ENCODE measurements at places on chromosomes 4 and X. TPM values are rescaled to one million over a fixed set of nuclear protein-coding genes. Genes with fewer than 3 reads are reported as not detected.

CENPU gene
- 45.6 TPM for total RNA-seq

TMEM33 gene
- total RNA-seq = 78.4 TPM

ASMT gene
- total RNA-seq = not detected

SLC9B1 gene
- 0.11 TPM for total RNA-seq

MAMLD1 gene
- total RNA-seq = 1.3 TPM

WDR44 gene
- 16.2 TPM for total RNA-seq

MAP3K15 gene
- 0.10 TPM for total RNA-seq

FOXR2 gene
- not detected for total RNA-seq

STAP1 gene
- total RNA-seq = not detected

ADGRG2 gene
- total RNA-seq = 0.03 TPM

SPANXA1 gene
- not detected for total RNA-seq

FAT4 gene
- total RNA-seq = 1.4 TPM

SLC6A14 gene
- 0.20 TPM for total RNA-seq

C1QTNF7 gene
- not detected for total RNA-seq

MYOZ2 gene
- total RNA-seq = not detected

Measured in foreskin keratinocyte (primary cell).